ENCODE measurements at places on chromosomes 6 and 20. TPM values are rescaled to one million over a fixed set of nuclear protein-coding genes. Genes with fewer than 3 reads are reported as not detected.

FAM110A gene
- 8.8 TPM for polyA plus RNA-seq

FNDC11 gene
- polyA plus RNA-seq, result 2.1 TPM

ADGRG6 gene
- 26.8 TPM for polyA plus RNA-seq

OXT gene
- polyA plus RNA-seq, result 0.94 TPM

UBD gene
- polyA plus RNA-seq, result 1.4 TPM

ZBTB46 gene
- 19.3 TPM for polyA plus RNA-seq

TUBB2B gene
- 118 TPM for polyA plus RNA-seq

HUS1B gene
- 0.13 TPM for polyA plus RNA-seq

SAPCD1 gene
- 4.3 TPM for polyA plus RNA-seq

SLC17A2 gene
- 0.69 TPM for polyA plus RNA-seq

CLVS2 gene
- 0.28 TPM for polyA plus RNA-seq

GJA10 gene
- not detected for polyA plus RNA-seq

BMP7 gene
- polyA plus RNA-seq, result 113 TPM

MRPL18 gene
- polyA plus RNA-seq, result 74.6 TPM

KIF6 gene
- polyA plus RNA-seq, result 4.3 TPM

SPATS1 gene
- polyA plus RNA-seq, result not detected

MEI4 gene
- polyA plus RNA-seq, result 2.2 TPM

PPP1R16B gene
- 6.6 TPM for polyA plus RNA-seq

KIFC1 gene
- 46.3 TPM for polyA plus RNA-seq

MRPS18A gene
- polyA plus RNA-seq, result 46.3 TPM

RNF8 gene
- 34.2 TPM for polyA plus RNA-seq

PMEPA1 gene
- polyA plus RNA-seq, result 16.2 TPM

NFS1 gene
- 29.6 TPM for polyA plus RNA-seq

PDYN gene
- polyA plus RNA-seq, result 0.43 TPM

CTAGE9 gene
- polyA plus RNA-seq, result 0.53 TPM

CST4 gene
- polyA plus RNA-seq, result not detected

HCRTR2 gene
- polyA plus RNA-seq, result 0.17 TPM

KIAA0408 gene
- polyA plus RNA-seq, result 4.7 TPM

SLC2A10 gene
- polyA plus RNA-seq, result 16.9 TPM

OPN5 gene
- polyA plus RNA-seq, result 0.47 TPM

KCNK16 gene
- polyA plus RNA-seq, result not detected

SLC32A1 gene
- polyA plus RNA-seq, result 2.2 TPM

RBPJL gene
- not detected for polyA plus RNA-seq

DUSP15 gene
- 18.0 TPM for polyA plus RNA-seq

PPIL6 gene
- polyA plus RNA-seq, result 18.8 TPM

NFATC2 gene
- polyA plus RNA-seq, result 1.4 TPM

BTNL2 gene
- polyA plus RNA-seq, result 0.61 TPM

DDX43 gene
- polyA plus RNA-seq, result 0.95 TPM

WFDC2 gene
- 223 TPM for polyA plus RNA-seq

PEDS1 gene
- polyA plus RNA-seq, result 26.6 TPM

TMEM217 gene
- polyA plus RNA-seq, result 0.92 TPM

FILIP1 gene
- polyA plus RNA-seq, result 2.8 TPM

COL21A1 gene
- 102 TPM for polyA plus RNA-seq

SMLR1 gene
- 1.0 TPM for polyA plus RNA-seq

SRXN1 gene
- polyA plus RNA-seq, result 15.1 TPM

AIF1 gene
- 92.7 TPM for polyA plus RNA-seq

PSORS1C2 gene
- 0.22 TPM for polyA plus RNA-seq

BYSL gene
- polyA plus RNA-seq, result 30.6 TPM

CRISP1 gene
- not detected for polyA plus RNA-seq

TREM1 gene
- polyA plus RNA-seq, result 0.42 TPM
